ENCODE measurements at places on chromosomes 2 and 18.

- no peak for DNase-seq
These were observed 51.5 kb upstream of the NXPH2 start for GRCh38 chr2:138831691-138832090.

DNA sequence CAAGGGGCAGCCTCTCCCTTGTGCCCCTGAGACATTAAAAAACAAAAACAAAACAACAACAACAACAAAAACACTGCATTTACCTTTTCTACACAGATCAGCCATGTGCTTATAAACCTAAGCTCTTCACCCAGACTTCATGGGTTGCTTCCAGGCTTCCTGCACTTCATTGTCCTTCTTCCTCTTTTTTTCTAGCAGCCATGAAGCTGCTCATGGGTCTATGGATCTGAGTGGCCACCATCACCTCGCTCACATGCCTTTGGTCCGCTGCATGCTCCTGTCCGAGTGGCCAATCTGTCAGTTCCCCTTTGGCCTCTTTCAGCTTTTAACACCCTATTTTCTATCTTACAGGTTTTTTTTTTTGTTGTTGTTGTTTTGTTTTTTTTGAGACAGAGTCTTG is 9.0 kb upstream of the TET3 start:
- DNase-seq: no peak

DNA sequence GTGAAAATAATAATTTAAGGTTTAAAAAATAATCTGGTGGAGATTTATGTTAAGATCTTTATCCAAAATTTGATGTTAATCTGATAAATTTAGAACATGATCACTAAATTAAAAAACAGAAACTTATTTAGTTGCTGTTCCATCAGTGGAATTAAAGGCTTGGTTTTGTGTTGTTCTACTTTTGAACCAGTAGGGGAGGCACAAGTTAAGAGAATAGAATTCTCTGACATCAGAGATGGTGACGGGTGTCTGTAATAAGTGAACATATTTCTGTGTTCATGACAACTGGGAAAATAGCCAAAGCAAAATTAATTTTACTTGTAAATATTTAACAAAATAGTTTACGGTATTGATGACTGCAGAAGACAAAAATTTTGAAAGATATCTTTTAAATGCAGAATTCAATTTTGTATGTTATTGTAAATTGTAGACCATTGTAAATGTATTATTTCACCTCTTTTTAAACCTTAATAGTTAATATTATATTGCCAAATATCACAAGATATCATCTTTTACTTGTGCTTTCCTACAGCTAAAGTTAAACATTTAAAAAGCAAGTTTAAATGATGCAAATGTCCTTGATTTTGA is 106.0 kb downstream of the UBR3 start:
- no peak for DNase-seq

GRCh38 chr2:178211943-178212342 is 17.6 kb downstream of the OSBPL6 start:
- no peak for DNase-seq

DNA sequence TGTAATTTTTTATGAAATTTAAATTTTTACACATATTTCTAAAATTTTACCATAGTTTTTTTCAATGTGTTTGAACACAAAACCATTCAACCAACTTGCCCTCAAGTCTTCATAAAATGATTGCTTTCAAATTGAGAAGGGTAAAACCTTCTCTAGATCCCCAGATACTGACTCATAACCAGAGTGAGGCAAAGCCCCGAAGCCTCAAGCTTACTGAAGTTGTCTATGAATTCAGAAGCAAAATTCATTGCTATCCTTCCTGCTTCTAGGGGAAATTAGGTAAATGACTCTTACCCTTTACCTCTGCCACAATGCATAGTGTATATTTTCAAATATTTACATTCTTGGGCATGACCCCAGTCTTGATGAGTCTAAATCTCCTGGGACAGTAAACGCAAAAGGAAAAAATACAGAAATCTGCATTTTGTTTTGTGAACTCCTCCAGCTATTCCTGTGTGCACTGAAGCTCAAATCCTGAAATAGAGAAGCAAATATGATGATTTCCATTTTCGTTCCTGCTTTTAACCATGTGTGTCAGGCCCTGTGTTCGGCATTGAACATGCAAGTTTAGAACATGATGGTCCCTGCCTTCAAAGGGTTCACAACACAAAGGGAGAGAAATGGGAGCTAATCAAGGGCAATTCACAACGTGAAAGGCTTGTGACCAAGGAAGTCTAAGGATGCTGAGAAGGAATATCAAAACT is 246.3 kb downstream of the SUCLG1 start:
- DNase-seq: no peak

DNA sequence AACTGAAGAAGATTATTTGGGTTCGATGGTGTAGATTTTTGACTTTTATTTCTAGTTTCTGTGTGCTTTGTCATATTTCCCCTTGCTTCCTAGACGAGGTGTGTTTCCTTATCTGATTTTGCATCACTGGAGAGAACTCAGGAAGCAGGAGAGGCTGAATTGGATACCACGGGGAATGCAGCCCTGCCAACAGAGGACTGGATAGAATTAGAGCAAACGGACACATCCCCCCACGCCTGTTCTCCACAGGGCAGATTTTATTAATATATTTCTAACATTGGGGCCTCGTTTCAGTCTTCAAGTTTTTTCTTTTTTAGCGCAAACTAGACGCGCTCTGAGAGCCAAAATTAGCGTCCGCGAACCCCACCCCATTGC is 678 bp upstream of the VAPA start:
- no peak for DNase-seq

DNA sequence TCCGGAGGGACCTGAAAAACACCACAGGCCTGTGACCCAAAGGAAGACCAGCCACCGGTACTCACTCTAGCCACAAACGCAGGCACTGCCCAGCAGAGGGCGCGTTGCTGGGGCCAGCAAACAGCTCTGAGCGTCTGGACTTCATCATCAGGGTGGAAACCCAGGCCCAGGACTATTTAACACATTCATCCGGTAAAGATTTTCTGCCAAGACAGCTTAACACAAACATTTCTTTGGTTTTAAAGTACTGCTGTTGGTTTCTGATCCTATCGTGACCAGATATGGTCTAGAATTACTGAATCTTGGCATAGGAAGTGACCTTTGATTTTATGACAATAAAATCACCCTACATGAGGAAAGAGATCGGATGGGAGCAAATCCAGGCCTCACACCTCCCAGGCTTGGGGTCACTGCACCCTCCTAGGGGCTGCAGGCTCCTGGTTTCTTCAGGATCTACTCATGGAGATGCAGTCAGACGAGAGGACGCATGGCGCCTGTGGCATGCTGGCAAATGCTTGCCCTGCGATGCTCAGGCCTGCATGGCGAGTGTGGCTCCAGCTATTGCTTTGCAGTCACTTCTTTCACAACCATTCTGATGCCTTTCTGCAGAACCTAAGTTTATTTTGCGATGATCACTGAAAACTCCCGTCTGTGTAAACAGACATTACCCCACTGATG is 130.4 kb downstream of the COL4A4 start:
- peak; percentile 4 for DNase-seq

DNA sequence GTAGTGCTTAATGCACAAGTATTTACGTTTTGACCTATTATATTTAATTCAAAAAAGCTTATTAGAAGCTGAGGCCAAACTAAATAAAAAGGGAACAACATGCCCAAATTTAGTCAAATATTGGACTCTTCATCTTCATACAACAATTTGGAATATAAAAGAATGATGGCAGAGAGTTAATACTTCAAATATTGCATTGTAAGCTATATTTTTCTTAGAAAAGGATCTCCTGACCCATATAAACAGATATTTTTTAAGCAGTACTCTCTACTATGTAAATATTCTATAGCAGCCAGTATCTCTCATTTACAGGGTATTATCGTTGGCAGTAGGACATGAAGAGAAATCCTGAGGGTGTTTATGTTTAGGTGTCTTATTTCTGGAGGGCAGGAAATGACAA is 531.2 kb downstream of the NYAP2 start:
- DNase-seq: no peak

- DNase-seq: no peak
These were observed 43.0 kb downstream of the FIGN start for GRCh38 chr2:163692611-163693482.

DNA sequence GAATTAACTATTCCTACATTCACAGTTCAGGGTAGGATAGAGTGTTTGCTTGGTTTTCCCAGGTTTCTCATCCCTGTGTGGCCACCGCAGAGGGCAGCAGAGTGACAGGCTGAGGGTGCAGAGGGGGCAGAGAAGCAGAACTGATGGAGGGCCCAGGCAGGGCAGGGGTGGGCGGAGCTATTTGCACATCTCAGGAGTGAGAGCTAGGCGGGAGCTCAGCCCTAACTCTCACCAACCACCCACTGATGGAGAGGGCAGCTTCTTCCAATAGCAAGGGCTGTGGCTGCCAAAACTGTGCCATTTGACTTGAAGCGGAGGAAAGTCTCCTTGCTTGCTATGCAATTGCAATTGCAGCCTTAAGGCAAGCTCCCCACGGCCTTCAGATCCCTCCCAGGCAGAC is 12.0 kb upstream of the DARS1 start:
- no peak for DNase-seq

DNA sequence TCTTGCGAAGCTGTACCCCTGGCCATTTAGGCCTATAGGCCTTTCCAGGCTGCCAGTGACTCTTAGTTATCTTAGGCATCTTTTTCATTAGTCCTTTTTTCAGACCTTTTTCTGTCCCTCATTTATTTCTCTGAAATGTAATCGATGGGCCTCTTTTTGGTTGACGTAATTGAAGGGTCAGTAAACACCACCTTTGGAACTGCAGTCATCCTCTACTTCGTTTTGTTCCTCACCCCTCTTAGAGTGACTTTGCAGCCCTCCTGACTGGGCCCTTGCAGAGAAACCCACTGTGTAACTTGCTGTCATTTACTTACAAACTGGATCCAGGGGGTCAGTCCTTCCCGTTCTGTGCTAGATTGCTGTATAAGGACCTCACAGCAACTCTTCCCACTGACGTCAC is 23.2 kb downstream of the CENPO start:
- DNase-seq: no peak

- no peak for DNase-seq
These were observed 344.4 kb upstream of the SLC39A10 start for GRCh38 chr2:195312662-195313061.

DNA sequence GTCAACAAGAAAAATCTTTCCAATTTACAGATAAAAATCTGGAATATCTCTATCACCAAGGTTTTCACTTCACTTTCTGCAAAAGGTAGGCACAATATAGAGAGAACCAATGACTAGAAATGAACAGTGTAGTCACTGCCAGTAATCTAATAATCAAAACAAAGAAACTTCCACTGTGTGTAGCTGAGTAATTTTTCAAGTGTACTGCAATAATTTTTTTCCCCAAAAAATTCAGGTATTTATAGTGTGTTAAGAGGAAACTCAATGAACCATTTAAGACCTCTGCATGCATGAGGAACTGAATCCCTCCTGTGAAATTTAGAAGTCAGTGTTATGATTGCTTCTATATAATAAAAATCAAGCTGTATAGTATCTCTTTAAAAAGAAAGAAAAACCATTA is 121.8 kb downstream of the MEMO1 start:
- DNase-seq: no peak

GRCh38 chr18:12233378-12233777 is 20.8 kb upstream of the CIDEA start:
- no peak for DNase-seq

GRCh38 chr2:108920686-108921085 is 68.3 kb downstream of the EDAR start:
- DNase-seq: no peak

- no peak for DNase-seq
These were observed 578.7 kb upstream of the NETO1 start for GRCh38 chr18:73446502-73446901.

DNA sequence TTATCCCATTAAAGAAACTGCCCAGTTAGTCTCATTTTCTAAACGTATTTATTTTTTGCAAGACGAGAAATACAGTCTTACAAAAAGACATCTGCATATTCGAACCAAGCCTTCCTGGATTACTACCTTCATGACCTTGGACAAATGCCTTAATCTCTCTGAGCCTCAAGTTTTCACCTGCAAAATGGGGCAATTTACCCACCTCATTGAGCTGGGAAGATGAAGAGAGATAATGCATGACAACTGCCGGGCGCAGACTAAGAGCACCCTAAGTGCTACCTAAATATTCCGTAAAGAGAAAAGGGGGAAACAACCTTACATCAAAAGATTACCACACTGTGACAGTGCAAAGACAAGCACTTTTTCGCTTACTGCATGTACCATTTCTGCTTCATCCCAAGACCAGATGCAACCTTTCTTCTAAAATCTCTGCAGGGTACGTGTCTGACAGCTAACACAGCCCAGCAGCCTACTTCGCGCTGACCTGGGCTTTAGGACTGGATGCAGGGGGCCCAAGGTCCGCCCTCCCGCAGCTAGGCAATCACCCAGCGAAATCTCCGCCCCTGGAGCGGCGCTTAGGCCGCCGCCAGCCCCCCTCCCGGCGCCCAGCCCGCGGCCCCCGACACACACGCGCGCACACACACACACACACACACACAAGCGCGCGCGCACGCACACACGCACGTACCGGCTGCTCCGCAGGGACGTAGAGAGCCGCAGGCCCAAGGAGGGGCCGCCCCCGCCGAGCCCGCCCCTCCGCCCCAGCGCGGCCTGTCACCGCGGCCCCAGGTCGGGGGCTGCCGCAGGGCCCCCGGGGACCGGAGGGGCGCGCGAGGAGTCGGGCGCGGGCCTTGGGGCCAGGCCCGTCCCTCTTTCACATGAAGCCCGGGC is 766 bp downstream of the MAP3K2 start:
- peak; percentile 72 for DNase-seq

- DNase-seq: no peak
These were observed 891.1 kb downstream of the CPS1 start for GRCh38 chr2:211447548-211447947.

GRCh38 chr18:59083136-59083818 is 56.4 kb upstream of the SEC11C start:
- DNase-seq: no peak

DNA sequence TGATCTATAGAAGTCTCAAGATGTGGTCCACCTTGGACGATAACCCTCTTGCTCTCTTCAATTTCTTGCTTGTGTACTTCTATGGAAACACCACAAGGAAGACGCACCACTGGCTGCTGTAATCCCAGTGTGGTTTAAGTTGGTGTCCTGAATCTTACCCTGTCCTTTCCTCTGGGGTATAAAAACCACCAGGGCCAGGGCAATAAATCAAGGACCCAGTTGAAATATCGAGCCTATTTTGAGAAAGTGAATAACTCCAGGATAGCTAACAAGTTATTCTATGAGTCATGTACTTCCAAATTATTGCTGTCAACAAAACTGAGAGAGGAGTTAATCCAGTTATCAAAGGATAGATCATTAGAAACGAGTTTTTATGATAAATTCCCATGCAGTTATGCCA is 137.0 kb downstream of the RND3 start:
- DNase-seq: no peak

GRCh38 chr2:236797411-236797810 is 227.8 kb downstream of the ACKR3 start:
- no peak for DNase-seq

DNA sequence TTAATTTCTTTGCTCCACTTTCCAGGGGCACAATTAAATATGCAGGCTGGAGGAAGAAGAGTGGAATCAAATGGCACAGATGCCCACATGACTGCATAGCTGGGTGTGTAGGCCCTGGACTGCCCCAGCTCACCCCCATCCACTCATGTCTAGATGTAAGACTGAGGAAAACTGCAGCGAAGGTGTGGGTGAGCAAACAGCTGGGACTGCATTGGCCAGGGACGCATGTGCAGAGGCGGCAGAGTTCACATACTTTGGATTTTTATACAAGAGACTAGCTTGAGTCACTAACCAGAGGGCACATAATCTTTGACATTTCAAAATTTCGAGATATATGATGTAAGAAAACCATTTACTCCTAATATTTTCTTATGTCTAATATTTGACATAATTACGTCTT is 60.1 kb downstream of the SPIRE1 start:
- no peak for DNase-seq

GRCh38 chr2:200419325-200419724 is 90.5 kb downstream of the KCTD18 start:
- DNase-seq: no peak
